ENCODE measurements at places on chromosomes 5 and 9.
A peak's percentile ranks its signal among the peaks of the same experiment; 100 is the strongest.

DNA sequence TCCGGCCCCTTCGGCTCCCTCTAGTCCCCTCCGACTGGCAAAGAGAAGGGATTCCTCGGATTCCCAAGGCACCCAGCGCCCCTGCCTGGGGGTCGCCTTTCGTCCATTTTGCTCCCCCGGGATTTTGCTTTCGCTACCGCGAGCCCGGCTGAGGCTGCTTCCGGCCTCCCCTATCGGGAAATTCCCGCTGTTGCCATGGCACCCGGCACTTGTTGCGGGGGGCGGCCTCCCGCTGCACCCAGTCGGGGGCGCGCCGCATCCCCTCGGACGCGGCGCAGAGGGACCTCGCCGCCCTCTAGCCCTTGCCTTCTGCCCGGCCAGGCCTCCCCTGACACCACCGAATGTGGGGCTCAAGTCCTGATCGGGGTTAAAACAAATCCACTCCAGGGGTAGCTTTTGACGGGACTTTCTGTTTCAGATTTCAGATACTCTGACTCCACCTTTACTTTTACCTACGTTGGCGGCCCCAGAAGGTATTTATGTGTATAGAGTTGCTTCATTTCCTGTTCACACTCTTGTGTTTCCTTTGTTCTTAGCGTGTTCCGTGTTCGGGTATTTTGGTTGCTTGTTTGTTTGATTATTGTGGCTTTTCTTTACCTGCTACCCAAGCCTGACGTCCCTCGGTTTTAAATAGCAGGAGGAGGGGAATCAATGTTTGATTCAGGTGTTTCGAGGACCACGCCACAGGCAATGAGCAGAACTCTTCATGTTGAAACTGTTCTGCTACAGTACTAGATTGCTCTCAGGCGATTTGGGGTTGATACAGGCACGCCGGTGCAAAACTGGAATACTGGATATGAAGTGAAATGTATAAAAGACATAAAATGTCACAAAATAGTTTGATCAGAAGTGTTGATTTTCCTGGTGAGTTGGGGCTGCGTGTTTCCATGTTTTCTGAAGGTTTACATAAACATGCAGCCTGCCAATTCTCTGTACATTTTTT lies 1.5 kb downstream of the PARP8 start:
- peak; percentile 91 for DNase-seq

DNA sequence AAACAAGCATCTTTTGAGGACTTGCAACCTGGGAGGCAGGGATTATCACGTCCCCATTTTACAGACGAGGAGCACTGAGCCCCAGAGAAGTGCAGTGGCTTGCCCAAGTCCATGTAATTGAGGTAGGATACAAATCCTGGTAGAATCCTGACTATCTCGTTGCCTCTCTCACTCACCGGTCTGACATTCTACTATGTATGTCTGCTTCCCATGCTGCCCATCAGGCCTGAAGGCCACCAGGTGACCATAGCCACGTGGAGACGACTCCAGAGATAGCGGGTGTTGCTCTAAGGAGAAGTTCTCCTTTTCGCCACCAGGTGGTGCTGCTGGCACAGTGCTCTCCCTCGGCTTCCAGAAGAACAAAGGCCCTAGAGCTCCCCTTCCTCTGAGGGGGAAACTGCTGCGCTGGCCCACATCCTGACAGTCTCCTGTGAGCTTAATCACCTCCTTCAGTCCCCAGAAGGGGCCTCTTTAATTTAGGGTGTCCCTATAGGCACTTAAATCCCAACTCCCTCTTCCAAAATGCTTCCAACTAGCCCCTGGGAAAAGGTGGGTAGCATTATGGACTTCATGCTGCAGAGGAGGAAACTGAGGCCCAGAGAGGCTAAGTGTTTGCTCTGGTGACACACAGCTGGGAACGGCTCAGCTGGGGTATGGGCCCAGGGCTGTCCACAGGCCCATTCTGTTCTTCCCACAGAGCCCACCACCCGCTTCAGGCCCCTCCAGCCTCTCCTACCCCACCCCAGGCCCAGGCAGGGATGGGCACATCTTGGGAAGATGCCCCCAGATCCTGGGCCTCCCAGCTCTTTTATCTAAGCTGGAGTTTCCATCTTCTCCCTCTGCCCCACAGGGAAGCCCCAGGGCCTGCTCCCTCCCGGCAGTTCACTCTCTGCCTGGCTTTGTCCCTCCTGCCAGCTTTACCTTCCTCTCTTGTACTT lies 6.4 kb downstream of the SLC34A1 start:
- DNase-seq, result peak; percentile 91

DNA sequence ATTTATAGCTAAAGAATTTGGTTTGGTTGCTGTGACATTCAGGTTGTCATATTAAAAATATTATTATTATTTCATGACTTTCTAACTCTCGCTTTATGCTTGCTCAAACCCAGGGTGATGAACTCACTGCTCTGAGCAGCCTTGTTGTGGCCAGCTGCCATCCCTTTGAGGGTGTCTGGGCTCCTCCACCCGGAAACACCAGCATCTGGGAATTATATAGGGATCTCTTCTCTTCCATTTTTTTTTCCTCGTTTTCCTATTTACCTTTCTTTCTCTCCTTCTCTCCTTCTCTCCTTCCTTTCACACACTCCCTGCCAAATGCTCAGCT lies 355.8 kb upstream of the SMARCA2 start:
- no peak for DNase-seq

DNA sequence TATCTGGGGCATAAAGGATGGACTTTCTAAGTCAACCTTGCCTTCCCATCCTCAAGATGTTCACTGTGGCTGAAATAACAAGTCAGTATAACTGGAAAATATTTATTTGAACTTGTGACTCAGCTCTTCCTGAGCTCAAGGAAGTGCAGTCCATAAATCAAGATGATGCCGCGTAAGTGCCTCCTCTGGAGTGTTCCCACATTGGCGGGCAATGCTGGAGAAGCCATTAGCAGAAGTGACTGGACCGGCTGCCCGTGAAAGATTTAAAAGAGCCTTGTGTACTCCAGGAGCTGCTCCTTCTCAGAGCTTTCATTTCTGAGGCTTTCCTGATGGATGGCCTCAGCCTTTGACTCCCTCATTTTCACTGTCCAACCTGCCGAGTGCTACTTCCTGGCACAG lies 17.4 kb downstream of the TMOD1 start:
- DNase-seq, result no peak

DNA sequence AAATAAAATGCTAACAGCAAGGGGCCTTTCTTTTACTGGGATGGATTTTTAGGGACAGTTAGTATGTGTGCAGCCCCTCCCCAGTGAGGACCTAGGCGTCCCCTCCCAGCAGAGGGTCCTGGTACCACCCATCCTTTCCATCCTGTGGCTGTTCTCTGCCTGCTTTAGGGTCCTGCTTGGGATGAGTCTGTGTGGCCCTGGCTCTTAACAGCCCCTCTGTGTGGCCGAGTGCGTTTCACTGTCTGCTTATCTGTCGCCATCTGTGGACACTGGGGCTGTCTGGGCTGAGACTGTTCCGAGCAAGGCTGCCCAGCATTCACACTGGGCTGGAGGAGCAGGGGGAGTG lies 17.0 kb downstream of the WNK2 start:
- no peak for DNase-seq

GRCh38 chr5:171657473-171657872 lies 128.1 kb upstream of the SMIM23 start:
- DNase-seq, result no peak

Data from CD4-positive, alpha-beta T cell treated with Interferon alpha-2 for 1 hour (primary cell).